ENCODE measurements at places on chromosomes 7 and 10.

GRCh38 chr10:2202401-2202800 lies 465.1 kb upstream of the ADARB2 start:
- DNase-seq = no peak

GRCh38 chr7:3991731-3992231 lies 690.3 kb upstream of the FOXK1 start:
- DNase-seq = no peak

GRCh38 chr7:12719141-12719919 lies 31.9 kb downstream of the ARL4A start:
- DNase-seq = no peak

DNA sequence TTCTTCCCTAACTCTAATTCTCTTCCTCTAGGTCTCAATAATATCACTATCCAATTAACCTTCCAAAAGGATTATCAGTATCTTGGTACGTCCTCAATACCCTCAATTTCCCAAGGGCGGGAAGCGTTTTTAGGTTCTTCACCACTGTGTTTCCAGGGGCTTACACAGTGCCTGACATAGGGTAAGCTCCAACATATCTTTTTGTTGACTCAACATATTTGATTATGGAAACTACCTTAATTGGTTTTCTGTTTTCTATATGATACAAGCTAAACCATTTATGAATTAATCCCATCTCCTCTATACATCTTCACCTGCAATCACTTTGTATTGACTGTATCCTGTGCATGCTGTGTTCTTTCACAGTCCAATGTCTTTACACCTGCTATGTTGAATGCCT lies 987.3 kb downstream of the GRID1 start:
- DNase-seq = no peak

- DNase-seq = no peak
These were observed 100.9 kb downstream of the SAMD9 start for GRCh38 chr7:93016681-93017381.

GRCh38 chr10:131093795-131094366 lies 217.6 kb downstream of the TCERG1L start:
- no peak for DNase-seq

DNA sequence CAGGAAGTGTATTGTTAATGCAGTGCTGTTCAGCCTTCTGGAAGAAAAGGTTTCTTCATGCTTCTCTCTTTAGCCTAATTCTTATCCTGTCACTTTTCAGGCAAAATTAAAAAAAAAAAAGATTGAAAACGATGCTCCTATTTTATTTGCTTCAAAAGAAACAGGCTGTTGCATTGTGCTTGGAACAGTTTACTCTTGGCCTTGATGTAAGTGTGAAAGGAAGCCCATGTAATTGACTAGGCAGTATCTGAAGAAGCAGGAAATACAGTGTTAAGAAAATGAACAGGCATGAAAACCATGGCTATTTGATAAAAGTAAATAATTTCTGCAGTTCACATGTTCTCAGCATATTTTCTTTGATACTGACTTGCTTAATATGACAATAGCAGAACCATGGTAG lies 40.4 kb upstream of the ATRNL1 start:
- no peak for DNase-seq

GRCh38 chr7:44103923-44104859 lies at the start of gene AEBP1:
Gene AEBP1 (plus strand): TSS chr7:44104345. CDS start chr7:44104666, 321 bp downstream.
- peak; percentile 30 for DNase-seq

DNA sequence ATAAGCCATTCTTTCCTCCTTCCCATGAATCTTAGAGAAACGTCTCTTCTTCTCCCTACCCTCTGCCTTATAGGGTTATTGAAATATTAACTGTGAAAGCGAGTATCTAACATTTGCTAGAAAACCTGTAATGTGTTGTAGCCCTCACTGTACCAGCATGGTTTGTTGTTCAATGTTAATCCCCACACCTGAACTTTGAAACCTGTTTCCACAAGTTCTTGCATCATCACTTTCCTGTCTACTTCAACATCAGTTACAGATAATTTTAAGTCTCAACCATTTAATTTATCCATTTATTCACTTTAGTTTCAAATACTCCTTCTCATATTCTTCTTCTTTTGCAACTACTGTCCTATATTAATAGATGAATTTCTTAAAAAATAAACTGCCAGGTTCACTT lies 148.2 kb downstream of the ETV1 start:
- DNase-seq = no peak

- peak; percentile 59 for DNase-seq
These were observed 46.2 kb downstream of the AOC1 start for GRCh38 chr7:150898475-150899011.

DNA sequence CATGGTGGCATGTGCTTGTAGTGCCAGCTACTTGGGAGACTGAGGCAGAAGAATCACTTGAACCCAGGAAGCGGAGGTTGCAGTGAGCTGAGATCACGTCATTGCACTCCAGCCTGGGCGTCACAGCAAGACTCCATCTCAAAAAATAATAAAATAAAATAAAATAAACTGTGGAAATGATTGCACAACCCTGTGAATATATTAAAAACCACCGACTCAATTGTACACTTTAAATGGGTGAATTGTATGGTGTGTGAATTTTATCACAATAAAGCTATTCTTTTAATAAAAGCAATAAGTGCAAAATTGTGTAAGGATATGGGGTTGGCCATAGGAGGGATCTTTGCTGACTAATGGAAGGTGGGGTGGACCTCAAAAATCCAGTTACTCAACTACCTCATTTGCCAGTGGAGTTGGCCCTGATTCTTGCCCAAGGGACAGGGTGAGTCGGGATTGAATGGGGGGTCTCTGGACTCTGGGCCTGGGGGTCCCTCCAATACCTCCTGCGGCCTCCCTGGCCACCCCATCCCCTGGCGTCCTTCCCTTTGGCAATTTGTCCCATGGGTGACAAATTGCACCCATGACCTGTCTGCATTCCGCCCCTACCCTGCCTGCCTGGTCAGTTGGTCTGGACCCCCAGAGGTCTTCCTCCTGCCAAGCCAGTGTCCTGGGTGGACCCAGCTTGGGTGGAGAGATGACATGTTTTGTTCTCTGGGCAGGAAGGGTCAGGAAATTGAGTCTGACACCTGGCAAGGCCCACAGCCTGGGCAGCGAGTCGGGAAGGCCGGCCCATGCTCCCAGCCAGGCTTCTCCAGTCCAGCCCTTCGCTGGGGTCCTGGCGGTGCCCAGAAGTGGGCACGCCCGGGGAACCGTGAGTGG lies 61.7 kb upstream of the ELN start:
- DNase-seq = no peak

DNA sequence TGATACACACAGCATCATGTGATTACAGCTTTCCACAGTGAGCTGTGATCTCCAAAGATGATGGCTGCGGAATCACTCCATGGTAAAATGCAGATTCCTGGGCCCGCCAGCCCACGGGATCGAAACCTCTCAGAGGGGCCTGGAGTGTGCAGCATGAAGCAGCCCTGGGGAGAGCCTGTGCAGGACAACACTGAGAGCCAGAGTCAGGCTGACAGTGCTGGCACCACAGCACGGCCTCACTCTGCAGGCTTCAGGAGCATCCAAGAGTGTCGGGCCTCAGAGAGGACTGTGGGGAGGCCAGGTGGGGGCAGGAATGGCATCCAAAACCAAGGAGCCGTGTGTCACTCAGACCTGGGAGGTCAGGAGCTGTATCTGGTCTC lies 533.4 kb downstream of the TCERG1L start:
- no peak for DNase-seq

GRCh38 chr7:37338966-37339365 lies 109.7 kb downstream of the ELMO1 start:
- no peak for DNase-seq

GRCh38 chr10:100009283-100009792 lies 409 bp downstream of the DNMBP start:
- DNase-seq = no peak

GRCh38 chr7:35384761-35385700 lies 131.1 kb upstream of the TBX20 start:
- no peak for DNase-seq

GRCh38 chr7:128889121-128889520 lies 21.4 kb downstream of the KCP start:
- no peak for DNase-seq

DNA sequence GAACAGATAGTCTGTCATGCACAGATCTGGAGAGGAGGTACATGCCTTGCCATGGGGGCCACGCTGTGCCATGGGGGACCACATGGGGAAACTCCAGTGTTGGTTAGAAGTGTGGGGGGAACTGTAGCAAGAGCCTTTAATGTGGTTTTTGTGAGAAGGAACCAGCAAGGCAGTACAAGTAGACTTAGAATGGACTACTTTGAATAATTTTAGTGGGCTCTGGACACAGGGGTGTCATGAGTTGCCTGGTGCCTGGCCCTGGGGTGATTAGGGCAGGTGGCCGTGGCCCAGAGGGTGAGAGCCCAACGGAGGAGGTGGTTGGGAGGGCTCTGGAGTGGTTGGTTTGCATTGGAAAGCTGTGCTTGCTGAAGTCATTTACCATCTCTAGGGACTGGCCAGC lies 77.2 kb downstream of the CXCL12 start:
- DNase-seq = no peak

DNA sequence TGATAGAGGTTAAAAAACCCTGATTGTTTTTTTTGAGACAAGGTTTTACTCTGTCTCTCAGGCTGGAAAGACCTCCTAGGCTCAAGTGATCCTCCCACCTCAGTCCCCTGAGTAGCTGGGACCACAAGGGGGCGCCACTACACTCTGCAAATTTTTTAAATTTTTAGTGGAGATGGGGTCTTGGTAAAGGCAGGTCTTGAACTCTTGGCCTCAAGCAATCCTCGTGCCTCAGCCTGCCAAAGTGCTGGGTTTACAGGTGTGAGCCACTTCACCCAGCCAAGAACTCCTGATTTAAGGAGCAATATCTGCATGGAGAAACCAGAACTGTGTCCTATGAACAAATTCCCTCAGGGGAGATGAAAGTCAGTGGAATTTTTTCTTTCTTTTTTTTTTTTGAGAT lies 7.3 kb upstream of the KLHDC10 start:
- peak; percentile 38 for DNase-seq

GRCh38 chr10:3452683-3453361 lies 280.2 kb upstream of the PITRM1 start:
- no peak for DNase-seq

GRCh38 chr10:44899450-44900080 lies 11.6 kb upstream of the TMEM72 start:
- no peak for DNase-seq

DNA sequence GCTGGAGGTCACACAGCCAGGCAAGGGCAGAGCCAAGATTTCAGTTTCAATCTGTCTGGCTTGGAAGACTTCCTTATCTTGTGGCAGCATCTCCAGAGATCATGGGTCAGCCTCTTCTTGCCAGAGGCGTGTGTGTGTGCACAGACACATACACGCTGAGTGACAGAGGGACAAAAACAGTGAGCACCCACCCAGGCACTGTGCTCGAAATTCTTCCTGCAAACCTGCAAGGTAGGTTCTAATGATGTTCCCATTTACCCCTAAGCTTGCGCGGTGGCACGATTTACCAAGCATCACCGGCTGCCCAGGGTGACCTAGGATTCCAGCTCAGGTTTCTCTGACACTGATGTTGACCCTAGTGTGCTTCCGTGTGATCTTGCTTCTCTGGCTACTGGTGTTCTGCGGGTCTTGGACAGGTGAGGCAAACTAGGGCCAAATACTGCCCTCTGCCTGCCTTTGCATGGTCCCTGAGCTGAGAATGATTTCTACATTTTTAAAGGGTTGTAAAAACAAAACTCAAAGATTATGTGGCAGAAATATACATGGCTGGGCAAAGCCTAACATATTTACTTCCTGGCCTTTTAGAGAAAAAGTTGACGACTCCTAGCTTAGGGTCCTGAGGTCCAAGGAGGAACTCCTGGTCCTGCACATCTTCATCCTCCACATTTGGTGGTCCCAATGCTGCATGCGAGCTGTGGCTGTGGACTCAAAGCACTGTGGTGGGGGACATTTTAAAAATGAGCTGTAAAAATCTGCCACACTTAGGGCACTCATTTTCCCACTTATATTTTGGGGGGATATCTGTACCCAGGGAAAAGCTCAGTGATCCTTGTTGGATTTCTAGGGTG lies 268.5 kb downstream of the RPS24 start:
- DNase-seq = no peak

GRCh38 chr10:123621492-123621891 lies 44.7 kb upstream of the GPR26 start:
- DNase-seq = no peak

- DNase-seq = no peak
These were observed 155.3 kb upstream of the AKR1E2 start for GRCh38 chr10:4670737-4671136.

GRCh38 chr10:74738052-74738451 lies 88.3 kb upstream of the KAT6B start:
- DNase-seq = no peak

- no peak for DNase-seq
These were observed 119.5 kb upstream of the KLF6 start for GRCh38 chr10:3904419-3904960.

- no peak for DNase-seq
These were observed 5.7 kb downstream of the NAT16 start for GRCh38 chr7:101174322-101174854.

DNA sequence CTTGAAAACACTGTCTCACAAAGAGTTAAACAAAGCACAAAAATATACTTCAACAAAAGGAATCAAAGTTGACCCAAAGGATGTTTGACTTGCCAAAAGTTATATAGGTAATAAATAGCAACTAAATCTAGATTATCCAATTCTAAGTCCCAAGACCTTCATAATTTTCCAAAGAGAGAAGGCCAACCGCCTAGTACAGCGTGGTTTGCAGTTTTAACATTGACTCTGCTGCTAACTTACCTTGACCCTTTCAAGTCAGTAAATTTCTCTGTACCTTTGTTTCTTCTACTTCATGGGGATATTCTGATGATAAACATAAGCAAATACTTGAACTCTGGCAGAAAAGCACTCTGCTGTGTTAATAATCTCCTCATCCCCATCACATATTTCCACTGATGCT lies 1.9 kb upstream of the GPR22 start:
- no peak for DNase-seq

DNA sequence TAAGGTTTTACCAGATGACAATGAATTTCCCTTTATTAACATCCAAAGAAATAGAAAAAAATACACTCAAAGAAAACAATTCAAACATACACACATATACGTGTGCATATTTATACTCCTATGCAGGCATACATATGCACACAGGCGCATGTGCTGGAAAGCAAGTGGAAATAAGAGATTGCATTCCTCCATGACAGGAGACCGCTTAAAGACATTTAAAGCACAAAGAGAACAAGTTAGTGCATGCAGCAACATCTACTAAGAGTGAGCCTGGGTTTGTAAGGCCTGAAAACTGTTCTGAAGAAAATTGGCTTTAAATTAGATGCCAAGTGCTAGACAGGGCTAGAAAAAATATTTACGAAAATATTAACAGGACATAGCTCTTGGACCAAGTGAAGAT lies 40.1 kb upstream of the PPP1R17 start:
- DNase-seq = no peak

DNA sequence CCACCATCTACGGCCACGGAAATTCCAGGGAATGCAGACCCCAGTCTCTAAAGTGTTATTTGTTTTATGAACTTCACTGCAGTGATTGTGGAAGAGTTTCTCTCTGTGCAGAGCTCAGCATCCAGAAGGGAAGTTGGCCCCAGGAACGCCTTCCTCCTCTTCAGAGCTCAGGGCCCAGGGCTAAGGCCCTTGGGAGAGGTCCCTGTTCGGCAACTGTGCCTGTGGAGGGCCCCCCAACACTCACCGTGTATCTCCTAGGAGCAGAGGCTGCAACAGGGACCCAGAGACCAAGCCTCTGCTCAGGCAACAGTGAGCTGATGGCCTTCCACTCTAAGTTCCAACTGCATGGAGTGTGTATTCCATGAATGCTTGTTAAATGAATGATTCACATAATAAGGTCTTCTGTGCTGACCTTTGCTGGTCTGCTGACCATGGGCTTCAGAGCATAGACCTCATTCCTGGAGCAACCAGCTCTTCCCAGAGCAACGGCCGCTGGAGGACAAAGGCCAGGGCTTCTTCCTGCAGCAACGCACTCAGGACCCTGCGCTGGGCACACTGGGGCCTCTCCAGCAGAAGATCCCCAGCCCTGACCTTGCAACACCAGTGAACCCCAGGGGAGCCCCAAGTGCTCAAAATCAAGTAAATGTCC lies 7.7 kb downstream of the DIP2C start:
- no peak for DNase-seq

Data from T-helper 2 cell treated with Interferon-gamma antibody and Interleukin-4, amounts not matched to agents 5 μg/mL and 100 μg/mL, for 36 hours (primary cell).